ENCODE measurements at places on chromosomes 4 and X. TPM values are rescaled to one million over a fixed set of nuclear protein-coding genes. Genes with fewer than 3 reads are reported as not detected.

GRCh38 chr4:42761804-42762203 is 104.9 kb upstream of the ATP8A1 start:
- no peak for DNase-seq

DNA sequence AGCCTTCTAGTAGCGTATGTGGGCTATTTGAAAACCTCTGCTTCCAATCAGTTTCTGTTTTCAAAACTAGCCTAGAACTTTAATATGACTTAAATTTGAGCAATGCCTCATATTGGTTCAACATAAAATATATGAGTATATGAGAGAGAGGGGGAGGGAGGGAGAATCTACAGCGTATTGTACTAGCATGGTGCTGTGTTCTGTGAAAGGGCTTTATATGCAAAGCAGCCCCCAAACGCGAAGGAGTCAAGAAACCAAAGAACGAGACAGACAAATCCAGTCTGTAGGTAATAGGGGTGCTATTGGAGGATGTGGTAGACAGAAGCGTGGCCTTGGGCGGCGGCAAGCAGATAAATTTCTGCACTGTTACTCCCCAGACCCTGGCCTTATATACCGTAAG is 784 bp upstream of the ANXA5 start:
- DNase-seq = peak; percentile 31

DNA sequence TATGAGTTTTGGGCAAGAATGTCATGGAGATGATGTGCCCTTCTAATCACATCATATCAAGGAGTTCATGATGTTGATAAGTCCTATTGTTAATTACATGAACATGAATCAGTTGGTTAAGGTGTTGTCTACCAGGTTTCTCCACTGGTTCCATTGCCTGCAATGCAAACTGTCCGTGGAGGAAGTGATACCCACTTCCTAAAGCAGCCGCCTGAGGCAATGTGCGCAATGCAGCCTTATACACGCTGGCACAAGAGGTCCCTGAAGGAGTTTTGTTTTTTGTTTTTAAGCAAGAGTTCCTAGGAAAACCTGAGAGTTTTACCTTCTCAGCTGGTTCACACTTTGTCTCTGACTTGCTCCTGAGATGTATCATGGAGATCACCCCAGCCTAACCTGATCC is 5.9 kb upstream of the GPKOW start:
- no peak for DNase-seq

MAP9 gene
- 7.4 TPM for polyA plus RNA-seq

- DNase-seq = no peak
These were observed 193.0 kb upstream of the LCORL start for GRCh38 chr4:18214411-18215055.

ZNF330 gene
- polyA plus RNA-seq = 49.7 TPM

DNA sequence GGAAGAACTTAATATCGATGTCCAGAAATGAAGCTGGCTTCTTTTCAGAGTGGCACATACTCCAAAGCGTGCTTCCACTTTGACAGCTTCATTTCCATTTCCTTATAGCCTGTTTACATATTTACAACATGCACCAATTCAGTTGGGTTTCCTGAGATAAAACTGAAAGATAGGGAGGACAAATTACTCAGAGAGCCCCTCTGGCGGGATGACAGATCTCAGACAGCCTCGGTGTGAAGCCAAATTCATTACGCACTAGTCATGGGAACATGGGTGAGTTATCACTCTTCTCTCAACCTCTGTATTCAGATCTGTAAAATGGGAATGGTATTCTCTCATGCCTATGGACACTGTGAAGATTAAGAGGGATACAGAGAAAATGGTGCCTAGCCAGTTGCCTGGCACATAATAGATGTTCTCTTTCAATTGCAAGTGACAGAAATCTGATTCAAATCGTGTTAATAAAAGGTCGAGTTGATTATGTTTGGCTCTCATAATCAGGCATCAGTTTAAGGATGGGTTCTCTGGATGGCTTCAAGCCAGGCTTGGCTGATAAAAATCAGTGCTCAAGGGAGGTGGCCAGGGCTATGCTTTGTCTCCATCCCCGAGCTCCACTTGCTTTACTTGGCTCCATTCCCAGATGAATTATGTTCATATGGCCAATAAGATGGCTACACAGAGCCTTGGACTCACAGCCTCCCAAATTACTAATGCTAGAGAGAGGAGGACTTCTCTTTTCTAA is 132.2 kb upstream of the C1QTNF7 start:
- DNase-seq = no peak

PDZD4 gene
- polyA plus RNA-seq = 10.5 TPM

GRCh38 chrX:17737986-17738713 is 857 bp downstream of the SCML1 start:
- peak; percentile 60 for DNase-seq

GRCh38 chrX:152892999-152893891 is 4.6 kb upstream of the ZNF185 start:
- DNase-seq = no peak

AKAP14 gene
- polyA plus RNA-seq = 0.40 TPM

GRCh38 chr4:155974476-155974749 is 20.7 kb upstream of the CTSO start:
- no peak for DNase-seq

GRCh38 chr4:103773691-103774231 is 54.0 kb upstream of the TACR3 start:
- DNase-seq = no peak

DNA sequence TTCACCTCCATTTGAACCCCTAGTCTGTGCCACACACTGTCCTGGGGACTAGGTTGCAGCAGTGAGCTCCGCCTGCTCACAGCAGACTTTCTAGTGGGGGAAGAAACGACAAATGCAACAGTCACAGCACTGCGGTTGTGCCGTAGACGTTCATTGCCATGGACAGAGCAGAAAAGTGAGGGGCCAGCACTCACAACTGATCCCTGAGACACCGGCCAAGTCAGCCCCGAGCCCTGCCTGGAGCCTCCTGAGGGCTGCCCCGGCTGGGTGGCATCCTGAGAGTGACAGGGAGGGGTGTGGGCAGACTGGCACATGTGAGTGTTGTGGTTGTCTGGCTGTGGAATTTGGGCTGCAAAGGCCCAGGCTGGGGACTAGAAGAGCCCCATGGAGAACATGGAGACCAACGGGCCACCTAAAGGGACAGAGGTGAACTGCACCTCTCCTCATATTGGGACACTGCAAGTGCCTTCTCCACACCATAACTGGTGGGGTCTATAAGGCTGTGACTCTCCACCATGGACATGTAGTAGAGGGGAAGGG is 4.6 kb downstream of the DUSP9 start:
- DNase-seq = no peak

GPM6B gene
- polyA plus RNA-seq = 11.5 TPM

DNA sequence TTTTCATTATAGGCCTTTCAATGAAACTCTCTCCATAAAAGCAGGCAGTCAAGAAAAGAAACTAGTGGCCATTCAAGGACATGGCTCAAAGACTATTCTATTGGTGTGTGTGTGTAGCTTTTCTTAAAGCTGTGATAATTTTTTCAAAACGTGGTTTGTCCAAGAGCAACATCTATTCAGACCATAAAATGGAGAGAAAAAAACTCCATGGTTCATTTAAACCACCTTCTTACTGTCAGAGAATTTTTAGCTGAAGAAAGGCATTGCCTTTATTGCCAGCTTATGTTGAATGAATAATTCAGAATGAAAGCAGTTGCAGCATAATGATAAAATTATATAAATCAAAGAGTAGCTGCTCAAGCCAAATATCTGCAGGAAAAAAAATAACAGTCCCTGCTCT is 325.5 kb downstream of the PCDH18 start:
- DNase-seq = no peak

MAGEA11 gene
- not detected for polyA plus RNA-seq

PAGE1 gene
- polyA plus RNA-seq = not detected

RNF212 gene
- 1.8 TPM for polyA plus RNA-seq

IL1RAPL2 gene
- polyA plus RNA-seq = 0.16 TPM

COX7B2 gene
- polyA plus RNA-seq = not detected

PWWP3B gene
- 18.1 TPM for polyA plus RNA-seq

MAGEA9B gene
- not detected for polyA plus RNA-seq

DNA sequence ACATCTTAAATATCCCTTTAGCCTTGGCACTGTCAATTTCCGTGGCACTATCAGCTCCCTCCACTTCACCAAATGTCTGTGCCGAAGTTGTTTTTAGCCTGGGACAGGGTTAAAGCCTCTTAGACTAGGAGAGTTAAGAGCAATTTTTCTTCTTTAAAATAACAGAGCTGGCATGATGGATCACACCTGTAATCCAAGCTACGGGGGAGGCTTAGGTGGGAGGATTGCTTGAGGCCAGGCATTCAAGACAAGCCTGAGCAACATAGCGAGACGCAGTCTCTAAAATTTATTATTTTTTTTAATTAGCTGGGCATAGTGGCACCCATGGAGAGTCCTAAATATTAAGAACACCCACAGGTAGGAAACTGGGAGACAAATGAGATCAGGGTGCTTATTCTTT is 209.8 kb upstream of the MAGEB18 start:
- DNase-seq = no peak

DNA sequence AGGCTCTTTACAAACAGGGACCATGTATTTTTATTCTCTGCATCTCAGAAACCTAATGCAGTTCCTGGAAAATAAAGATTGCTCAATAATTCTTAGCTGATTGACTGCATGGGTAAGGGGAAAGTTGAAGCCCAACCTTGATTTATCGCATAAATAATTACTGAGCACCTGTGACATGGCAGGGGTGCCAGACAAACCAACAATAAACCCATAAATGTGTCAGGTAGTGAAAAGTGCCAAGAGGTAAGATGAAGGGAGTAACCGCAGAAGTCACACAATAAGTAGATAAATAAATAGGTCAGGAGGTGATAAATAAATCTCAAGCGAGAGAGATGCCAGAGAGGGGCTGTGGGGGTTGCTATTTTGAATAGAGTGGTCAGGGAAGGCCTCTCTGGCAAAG is 20.1 kb upstream of the AP1S2 start:
- no peak for DNase-seq

GRCh38 chrX:124863303-124863702 is 456.4 kb upstream of the TEX13C start:
- no peak for DNase-seq

EDNRA gene
- 15.0 TPM for polyA plus RNA-seq

DUX4 gene
- 0.06 TPM for polyA plus RNA-seq

GRCh38 chrX:109839694-109840567 is 106.9 kb upstream of the ACSL4 start:
- no peak for DNase-seq

SHROOM3 gene
- polyA plus RNA-seq = 27.8 TPM

DNA sequence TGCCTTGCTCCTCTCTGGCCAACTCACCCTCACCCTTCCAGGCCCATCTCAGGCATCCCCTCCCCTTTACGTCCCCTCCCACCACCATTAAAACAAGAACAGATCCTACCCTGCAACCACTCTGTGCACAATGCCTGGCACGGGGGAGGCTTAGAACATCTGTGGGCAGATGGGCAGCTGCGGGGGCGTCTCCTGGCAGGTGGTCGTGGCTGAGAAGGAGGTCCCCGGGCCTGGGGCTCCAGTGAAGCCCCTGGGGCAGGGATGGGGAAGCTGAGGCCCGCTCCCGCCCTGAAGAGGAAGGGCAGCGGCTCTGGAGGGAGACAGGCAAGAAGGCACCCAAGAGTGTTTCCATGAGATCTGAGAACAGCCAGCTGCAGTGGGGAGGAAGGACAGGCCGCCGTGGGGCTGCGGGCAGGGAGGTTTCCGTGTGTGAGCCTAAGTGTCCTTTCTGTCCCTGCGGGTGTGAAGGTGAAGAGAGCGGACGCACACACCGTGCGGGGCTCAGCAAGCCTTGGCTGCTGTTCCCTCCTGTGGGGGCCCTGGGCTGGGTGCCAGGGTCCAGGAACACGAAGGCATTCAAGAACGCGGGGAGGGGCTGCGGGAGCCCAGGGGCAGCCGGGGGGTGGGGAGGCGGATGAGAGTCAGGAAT is 7.8 kb upstream of the TBC1D14 start:
- no peak for DNase-seq

LDB2 gene
- polyA plus RNA-seq = 17.2 TPM

BMX gene
- 1.9 TPM for polyA plus RNA-seq

DNA sequence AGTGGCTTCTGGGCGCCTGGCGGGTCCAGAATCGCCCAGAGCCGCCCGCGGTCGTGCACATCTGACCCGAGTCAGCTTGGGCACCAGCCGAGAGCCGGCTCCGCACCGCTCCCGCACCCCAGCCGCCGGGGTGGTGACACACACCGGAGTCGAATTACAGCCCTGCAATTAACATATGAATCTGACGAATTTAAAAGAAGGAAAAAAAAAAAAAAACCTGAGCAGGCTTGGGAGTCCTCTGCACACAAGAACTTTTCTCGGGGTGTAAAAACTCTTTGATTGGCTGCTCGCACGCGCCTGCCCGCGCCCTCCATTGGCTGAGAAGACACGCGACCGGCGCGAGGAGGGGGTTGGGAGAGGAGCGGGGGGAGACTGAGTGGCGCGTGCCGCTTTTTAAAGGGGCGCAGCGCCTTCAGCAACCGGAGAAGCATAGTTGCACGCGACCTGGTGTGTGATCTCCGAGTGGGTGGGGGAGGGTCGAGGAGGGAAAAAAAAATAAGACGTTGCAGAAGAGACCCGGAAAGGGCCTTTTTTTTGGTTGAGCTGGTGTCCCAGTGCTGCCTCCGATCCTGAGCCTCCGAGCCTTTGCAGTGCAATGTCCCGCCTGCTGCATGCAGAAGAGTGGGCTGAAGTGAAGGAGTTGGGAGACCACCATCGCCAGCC is at the start of gene ATOH1:
Gene ATOH1, plus strand, starts transcription at position 422 of the 663 bp plus-strand sequence. Its CDS starts 174 bp downstream, at position 596.
- peak; percentile 34 for DNase-seq

SPACA5 gene
- polyA plus RNA-seq = not detected

HMX1 gene
- not detected for polyA plus RNA-seq

DNA sequence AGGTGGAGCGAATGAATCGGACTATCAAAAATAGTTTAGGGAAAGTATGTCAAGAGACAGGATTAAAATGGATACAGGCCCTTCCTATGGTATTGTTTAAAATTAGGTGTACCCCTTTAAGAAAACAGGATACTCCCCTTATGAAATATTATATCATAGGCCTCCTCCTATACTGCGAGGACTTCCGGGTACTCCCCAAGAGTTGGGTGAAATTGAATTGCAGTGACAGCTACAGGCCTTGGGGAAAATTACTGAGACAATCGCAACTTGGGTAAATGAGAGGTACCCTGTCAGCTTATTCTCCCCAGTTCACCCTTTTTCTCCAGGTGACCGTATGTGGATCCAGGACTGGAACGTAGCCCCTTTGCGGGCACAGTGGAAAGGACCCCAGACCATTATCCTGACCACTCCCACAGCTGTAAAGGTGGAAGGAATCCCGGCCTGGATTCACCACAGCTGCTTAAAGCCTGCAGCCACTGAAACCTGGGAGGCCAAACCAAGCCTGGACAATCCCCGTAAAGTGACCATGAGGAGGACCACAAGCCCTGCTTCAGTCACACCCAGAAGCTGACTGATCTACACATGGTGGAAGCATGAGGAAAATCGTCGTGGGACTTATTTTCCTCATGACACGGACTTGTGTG is 1138.1 kb downstream of the ARAP2 start:
- DNase-seq = no peak

LRP2BP gene
- polyA plus RNA-seq = 2.6 TPM

DNA sequence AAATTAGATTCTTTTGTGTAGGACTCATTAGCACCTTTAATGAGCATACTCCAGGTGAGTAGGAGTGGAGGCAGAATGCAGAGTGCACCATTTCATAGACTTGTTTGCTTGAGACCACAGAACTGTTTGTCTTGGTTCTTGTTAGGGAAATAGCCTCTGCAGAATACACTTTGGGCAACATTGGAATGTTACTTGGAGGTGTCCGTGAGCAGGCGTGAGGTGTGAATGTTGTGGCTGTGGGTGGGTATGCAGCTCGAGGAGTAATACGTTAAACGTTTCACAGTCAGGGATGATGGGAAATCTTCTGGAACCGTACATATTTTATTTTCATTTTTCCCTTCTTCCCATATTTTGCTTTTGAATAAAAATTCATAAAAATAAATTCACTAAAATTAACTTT is 31.6 kb downstream of the PAQR3 start:
- DNase-seq = no peak
